ENCODE measurements at places on chromosomes 1 and 21.
A peak's percentile ranks its signal among the peaks of the same experiment; 100 is the strongest.

- DNase-seq: no peak
Measured at GRCh38 chr21:42799948-42800347, 79.4 kb downstream of the WDR4 start.

GRCh38 chr1:177754603-177755002 lies 215.3 kb downstream of the SEC16B start:
- no peak for DNase-seq

DNA sequence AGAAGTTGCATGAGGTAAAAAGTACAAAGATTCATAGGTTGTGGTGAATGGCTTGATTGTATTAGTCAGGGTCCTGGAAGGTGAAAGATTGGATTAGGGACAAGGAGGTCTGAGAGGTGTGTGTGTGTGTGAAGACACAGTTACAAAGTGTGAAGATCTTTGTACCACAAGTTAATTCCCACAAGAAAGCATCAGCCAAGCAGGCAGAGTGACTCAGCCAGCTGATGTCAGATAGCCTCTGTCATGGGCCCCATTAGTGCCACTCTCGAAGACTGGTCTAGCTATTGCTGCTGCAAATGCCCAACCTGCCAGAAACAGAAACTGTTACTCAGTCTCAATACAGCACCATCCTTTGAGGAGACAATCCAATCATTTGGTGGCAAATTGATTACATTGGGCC lies 96.5 kb downstream of the DTL start:
- DNase-seq: no peak

DNA sequence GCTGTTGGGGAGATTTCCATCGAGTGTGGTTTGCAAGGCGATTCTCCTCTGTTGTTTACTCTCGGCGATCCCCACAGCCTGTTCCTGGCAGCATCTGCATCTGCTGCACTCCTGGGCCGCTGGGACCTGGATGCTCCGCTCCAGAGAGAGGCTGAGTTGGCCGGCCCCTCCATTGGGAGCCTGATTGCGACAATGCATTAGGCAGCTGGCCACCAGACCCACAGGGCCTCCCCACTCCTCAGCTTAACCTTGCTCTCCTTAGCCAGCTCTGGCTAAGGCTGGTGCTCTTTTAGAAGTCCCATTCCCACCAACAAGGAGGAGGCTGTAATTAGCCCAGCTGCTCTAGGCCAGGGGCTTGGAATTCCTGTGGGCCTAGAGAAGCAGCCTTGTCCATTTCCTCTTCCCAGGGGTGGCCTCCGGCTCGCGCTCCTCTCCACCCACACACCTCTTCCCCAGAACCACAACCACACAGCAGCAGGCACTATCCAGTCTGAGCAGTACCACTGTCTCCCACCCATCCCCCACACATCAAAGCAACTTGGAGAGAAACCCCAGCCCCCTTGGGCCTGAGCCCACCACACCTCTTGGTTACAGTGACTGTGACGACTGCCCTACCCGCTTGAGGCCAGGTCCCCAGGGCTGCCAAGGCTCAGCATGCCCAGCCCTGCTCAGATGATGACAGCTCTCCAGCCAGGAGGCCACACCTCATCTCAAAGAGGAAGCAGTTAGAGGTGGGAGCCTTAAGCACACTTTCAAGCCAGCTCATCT lies 193.8 kb upstream of the EDN2 start:
- DNase-seq: no peak

DNA sequence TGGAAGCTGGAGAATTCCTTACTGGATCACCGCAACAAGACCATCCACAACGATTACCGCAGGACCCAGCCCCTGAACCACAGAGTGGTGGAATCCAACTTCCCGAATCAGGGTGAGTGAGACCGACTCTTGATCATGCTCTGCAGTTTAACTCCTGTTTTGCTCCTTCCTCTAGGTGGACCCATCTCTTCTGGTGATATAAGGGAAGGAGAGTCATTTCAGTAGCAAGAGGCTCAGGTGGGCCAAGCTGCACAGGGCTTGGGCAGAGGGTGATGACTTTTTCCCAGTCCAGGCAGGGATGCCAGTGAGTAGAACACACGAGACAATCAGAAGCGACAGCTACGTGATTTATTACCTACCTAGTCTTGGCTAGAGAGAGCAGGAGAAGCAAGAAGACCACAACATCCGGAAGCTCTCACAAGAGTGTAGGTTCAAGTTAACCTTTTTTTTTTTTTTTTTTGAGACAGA lies 25.2 kb downstream of the CA6 start:
- DNase-seq: peak; percentile 60

- DNase-seq: no peak
Measured at GRCh38 chr1:108000620-108001111, 35.7 kb upstream of the VAV3 start.

DNA sequence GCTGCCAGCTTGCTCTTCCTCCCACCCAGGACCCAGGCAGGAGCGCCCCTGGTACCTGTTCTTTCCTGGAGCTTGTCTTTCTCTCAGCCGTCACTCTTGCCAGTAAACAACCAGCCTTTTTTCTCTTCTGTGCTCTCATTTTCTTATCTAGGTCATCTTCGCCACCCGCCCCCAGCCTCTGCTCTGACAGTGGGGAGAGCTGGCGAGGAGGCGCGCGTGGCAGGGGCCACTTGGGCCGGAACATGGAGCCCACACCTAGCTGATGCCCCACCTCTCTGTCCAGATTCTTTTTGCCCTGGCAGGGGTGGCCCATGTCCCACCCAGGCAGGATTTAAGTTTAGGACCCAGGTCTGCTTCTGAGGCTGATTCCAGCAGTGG lies 32.3 kb downstream of the PROK1 start:
- DNase-seq: no peak

GRCh38 chr1:2267051-2267830 lies 39.1 kb downstream of the SKI start:
- DNase-seq: no peak

DNA sequence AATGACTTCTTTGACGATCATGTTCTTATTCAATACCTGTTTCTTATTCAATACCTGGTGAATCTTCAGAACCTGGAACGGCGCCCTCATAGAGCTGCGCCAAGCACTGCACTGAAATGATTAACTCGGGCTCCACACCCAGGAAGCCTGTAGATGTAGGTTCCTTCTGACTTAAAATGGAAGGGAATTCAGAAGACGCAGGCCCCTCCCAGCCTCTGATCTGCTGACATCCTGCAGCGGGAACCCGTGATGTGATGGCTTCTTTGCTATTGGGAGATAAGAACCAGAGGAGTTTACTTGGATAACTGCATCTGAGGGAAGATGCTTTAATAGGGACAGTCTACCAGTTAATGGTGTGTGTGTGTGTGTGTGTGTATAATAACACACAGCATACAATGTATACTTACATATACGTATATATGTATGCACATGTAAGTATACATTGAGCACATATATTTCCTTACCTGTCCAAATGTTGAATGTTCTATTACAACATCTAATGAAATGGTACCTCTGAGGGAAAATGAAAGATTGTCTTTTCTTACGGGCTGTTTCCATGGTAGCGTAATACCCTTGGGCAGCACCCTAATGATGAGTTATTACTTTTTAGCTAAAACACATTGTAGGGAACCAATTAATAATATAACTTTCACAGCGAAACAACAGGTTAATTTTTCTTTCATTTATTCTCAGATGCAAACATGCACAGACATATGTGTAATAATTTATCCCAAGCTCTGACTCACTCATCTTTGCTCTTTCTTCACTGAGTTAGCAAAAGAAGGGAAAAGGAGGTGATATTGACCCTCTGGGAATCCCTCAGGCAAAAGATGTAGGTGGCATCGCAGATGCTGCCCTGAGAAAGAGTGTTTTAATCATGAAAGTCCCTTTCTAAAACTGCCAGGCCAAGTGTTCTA lies 379.8 kb downstream of the SIPA1L2 start:
- no peak for DNase-seq

GRCh38 chr1:59261537-59261936 lies 35.4 kb upstream of the FGGY start:
- DNase-seq: no peak

- no peak for DNase-seq
Measured at GRCh38 chr21:45079351-45079750, 5.0 kb downstream of the ADARB1 start.
